ENCODE measurements at places on chromosomes 7 and 10.
A peak's percentile ranks its signal among the peaks of the same experiment; 100 is the strongest.

- DNase-seq, result no peak
Measured at GRCh38 chr7:151626422-151627115, 106.9 kb upstream of the RHEB start.

- no peak for DNase-seq
Measured at GRCh38 chr7:18703685-18704084, 208.1 kb downstream of the HDAC9 start.

DNA sequence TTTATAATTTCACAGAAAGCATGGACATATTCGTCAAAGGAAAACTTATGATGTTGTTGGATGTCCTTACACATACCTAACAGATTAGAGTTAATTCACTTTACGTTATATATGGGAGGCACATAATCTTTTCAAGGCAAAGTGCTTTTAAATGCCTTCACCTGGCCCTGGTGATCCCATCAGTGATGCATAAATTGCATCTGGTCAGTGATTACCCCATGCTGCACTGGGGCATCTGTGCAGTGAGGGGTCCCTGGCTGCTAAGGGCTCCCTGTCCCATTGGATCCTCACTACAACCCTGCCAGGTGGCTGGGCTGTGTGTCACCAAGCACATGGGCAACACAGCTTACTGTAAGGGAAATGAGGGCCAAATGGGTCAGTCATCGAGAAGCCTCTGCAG lies 441.1 kb downstream of the RPS24 start:
- DNase-seq, result no peak

DNA sequence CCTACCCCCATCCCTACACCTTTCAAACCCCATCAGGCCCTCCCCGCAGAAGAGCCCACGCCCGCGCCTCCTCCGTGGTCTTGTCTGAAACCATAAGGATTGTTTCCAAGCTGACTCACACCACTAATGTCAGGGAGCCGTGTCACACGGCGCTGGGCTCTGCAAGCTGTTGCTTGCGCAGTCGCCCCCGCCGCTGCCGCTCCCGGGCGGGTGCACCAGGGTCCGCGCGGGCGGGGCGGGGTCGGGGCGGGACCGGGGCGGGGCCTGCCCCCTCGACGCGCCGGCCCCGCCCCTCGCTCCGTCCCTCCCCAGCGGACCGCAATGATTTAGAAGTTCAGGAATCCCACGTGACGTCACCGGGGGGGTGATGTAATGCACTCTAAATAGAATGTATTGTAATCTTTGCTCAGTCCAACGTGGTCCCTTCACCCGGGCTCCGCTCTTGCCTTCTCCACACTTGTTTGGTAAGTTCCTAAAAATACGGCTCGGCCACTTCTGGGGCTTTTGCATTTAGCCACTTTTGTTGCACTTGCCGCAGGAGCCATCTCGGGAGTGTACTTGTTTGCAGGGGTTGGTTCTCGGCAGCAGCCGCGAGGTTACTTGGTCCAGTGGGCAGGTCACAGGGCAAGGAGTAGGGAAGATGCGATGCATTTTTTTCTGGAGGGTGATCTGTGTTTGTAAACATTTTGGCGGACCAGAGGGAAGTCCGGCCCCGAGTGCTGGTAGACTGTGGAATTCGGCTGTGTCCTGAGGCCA lies 3.2 kb upstream of the CREB5 start:
- peak; percentile 100 for DNase-seq

DNA sequence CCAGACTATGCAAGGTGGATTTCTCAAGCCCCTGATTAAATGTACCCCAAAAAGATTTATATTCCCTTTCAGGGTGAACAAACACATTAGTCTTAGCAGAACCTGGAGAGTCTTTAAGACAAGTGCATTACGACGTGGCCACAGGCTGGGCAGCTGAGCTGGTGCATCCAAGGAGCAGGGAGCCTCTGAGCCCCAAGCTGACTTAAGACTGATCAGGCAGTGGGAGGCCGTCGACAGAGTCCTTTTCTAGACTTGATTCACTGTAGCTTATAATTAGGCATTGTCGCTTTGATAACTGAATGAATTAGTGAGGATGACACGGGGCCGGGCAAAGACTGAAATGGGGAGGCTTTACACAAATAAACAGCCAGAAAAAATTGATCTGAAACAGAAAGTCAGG lies 353.2 kb downstream of the GPAM start:
- DNase-seq, result no peak

GRCh38 chr7:5452937-5453540 lies 29.4 kb upstream of the TNRC18 start:
- no peak for DNase-seq

Measured in amniotic stem cell (primary cell).